Brain (organoid and tissue), 16 donors: ENCODE measurements at places on chromosomes 5 and 9.

DNA sequence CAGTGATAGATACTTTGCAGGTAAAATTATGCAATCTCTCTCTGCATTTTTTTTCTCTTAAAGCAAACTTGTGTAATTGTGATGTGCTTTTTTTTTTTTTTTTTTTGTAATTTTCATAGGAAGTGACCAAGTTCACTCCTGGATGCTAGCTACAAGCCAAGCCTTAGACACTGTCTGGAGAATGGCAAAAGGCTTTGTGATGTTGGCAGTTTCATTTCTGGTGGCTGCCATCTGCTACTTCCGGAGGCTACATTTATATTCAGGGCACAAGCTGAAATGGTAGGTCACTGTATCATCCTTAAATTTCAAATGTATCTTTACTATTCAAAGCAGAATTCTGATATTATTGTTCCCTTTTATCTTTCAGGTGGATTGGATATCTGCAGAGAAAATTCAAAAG, 19.3 kb downstream of the OTULINL start:
- no peak for DNase-seq

DNA sequence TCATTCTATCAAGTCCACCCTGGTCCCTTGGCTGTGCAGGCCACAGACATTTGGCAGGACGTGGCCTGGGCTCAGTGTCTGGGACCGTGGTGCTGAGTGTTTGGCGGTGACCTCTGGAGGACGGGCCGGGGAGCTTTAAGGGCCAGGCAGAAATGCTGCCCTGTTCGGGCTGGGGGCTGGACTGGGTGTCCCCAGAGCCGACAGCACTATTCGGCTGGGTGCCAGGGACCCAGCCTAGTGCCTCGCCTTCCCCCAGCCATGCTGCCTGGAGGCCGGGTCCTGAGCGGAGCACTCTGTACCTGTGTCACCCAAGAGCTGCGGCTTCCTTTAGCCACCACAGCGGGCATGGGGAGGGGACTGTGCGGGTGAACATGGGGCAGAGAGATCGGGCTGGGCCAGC, 40.4 kb downstream of the COL5A1 start:
- DNase-seq, result no peak

GRCh38 chr5:139273572-139274289, 19.8 kb upstream of the MATR3 start:
- DNase-seq, result peak; percentile 43

DNA sequence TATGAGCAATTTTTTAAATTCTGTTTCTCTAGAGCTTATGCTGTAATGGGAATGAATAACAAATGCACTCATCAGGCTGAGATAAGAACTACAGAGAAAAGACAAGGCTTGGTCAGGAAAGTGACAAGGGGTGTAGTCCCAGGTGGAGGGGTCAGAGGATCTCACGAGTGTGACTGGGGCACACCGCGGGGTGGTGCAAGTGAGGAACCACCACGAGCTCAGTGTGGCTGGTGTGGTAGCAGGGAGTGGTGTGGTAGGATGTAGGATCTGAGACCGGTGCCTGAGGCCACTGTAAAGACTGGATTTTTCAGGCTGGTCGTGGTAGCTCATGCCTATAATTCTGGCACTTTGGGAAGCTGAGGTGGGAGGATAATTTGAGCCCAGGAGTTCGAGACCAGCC, 9.0 kb downstream of the ANXA6 start:
- DNase-seq, result no peak

DNA sequence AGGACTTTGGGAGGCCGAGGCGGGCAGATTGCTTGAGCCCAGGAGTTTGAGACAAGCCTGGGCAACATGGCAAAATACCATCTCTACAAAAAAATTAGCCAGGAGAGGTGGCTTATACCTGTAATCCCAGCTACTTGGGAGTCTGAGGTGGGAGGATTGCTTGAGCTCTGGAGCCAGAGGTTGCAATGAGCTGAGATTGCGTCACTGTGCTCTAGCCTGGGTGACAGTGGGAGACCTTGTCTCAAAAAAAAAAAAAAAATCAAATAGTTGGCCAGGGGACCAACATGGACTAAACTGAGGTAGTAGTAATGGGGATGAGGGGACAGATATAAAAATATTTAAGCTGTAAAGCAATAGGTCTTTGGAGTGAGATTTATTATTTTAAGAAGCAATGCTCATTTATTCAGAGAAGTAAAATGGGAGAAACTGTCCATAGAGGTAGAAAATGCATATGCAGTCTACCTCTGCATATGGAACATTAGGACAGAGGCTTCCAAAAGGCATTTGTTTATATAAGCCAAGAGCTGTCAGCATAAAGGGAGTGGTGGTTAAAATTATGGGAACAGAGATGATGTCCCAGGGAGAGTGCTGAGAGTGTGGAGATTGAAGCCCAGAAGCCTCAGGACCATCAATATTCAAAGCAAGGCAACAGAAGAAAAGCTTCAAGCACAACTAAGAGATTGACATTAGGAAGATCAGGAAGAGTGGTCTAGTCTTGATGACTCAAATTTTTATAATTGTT, 98.1 kb downstream of the UBE2R2 start:
- DNase-seq, result no peak

- no peak for DNase-seq
These were observed 159.1 kb upstream of the IRX2 start for GRCh38 chr5:2910401-2911175.

DNA sequence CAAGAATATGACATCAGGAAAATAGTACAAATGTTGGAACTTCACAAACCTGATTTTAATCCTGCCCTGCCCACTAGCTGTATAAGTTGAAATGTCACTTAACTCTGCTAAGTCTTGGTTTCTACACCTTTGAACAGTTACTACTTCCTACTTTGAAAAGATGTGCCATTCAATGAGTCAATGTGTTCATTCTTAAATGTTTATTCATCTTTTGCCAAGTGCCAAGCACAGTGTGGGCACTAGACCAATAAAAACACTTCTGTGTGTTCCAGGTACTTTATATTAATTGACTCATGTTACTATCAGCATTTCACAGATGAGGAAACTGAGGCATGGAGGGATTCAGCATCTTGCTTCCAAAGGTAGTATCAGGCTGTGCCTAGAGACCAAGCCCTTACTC, 12.8 kb downstream of the PDCL start:
- DNase-seq, result no peak

GRCh38 chr5:120164986-120165385, 299.1 kb upstream of the PRR16 start:
- DNase-seq, result no peak
